ENCODE measurements at places on chromosomes 4 and X.

GRCh38 chr4:153383131-153383530 lies 38.6 kb downstream of the MND1 start:
- no peak for DNase-seq

DNA sequence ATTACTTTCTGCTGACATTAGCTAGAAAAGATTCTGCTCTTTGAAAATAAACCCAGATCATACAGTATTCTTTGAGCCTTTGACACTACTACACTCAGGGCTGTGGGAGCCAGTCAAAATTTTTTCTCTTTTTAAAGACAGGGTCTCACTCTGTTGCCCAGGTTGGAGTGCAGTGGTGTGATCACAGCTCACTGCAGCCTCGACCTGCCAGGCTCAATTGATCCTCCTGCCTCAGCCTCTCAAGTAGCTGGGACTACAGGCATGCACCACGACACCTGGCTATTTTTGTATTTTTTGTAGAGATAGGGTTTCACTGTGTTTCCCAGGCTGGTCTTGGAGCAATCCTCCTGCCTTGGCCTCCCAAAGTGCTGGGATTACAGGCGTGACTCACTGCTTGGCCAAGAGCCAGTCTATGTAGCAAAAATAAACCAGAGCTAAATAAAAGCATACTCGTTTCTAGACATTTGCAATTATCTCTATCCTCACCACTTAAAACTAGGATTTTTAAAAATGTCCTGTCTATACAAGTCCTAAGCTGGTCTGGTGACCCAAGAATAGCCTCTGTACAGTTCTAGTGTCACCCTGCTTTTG lies 43.2 kb downstream of the AKAP4 start:
- no peak for DNase-seq

GRCh38 chr4:153553155-153553818 lies 87.1 kb downstream of the TMEM131L start:
- DNase-seq, result no peak

GRCh38 chr4:156053174-156053573 lies 99.5 kb upstream of the CTSO start:
- no peak for DNase-seq

DNA sequence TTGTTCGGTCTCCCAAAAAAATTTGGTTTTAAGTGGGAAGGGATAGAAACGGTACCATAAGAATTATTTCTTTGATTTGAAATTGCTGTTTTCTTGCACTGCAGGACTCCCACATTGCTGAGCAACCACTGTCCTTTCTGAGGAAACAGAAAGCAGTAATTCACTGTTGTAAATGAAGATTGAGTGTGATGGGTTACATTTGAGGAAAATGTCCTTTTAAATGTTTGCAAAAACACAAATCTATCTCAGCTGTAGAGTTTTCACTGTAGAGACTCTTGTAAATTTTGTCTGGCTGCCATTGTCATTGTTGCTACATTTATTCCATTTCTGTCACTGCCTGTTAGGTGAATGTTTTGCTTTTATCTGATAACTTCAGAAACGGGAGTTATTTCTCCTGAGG lies 105.2 kb downstream of the FRAS1 start:
- no peak for DNase-seq

GRCh38 chr4:101678180-101678579 lies 112.3 kb upstream of the BANK1 start:
- no peak for DNase-seq

Data from activated CD4-positive, alpha-beta T cell treated with anti-CD3 and anti-CD28 coated beads, Interleukin-2, Interleukin-4, amounts not matched to agents 100 ng/mL and 50 ng/mL, durations not matched to agents 16 hours and 8 hours (primary cell).